ENCODE measurements at places on chromosomes 5 and 9.

GRCh38 chr5:87313216-87313615 lies 45.5 kb downstream of the RASA1 start:
- no peak for DNase-seq

DNA sequence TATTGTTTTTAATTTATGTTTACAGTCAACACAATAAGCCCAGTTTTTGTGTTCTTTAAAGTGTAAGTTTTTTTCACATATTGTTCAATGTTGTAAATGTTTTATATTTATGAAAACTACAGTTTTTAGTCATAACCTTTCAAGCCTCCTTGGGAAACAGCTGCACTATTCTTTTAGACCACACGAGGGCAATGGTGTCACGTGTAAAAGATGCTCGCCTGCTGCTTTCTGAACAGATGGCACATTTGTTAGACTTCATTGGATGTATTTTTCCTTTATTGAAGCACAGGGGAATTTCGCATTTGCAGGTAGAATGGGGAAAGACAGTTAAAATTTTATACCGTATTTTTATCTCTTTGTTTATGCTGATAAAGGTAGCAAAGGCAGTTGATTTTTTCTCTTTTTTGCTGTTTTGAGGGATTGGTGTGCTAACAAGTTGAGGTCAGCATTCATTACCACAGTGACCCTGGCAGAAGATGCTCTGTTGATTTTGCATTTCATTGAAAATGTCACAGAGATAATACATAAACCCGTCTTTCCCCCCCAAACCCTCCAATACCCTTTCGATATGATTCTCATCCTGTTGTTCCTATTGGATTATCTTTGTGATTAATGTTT lies 59.0 kb downstream of the MAT2B start:
- no peak for DNase-seq

DNA sequence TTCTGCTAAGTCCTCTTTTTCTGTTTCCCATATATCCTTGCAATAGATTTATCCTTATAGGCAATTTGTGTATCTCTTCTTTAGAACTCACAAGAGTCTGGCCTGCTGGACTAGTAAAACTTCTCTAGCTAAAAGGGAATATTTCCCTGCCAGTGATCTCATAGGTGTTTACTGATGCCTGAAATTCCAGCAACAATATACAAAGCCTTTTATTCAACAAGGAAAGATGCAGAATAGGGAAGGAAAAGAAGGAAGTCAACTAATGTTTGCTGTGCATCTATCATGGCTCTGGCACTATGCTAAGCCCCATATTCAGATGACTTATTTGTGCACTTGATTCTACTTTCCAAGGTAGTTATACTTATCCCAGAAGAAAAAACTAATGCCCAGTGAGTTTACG lies 160.0 kb upstream of the DMRTA1 start:
- DNase-seq = no peak

DNA sequence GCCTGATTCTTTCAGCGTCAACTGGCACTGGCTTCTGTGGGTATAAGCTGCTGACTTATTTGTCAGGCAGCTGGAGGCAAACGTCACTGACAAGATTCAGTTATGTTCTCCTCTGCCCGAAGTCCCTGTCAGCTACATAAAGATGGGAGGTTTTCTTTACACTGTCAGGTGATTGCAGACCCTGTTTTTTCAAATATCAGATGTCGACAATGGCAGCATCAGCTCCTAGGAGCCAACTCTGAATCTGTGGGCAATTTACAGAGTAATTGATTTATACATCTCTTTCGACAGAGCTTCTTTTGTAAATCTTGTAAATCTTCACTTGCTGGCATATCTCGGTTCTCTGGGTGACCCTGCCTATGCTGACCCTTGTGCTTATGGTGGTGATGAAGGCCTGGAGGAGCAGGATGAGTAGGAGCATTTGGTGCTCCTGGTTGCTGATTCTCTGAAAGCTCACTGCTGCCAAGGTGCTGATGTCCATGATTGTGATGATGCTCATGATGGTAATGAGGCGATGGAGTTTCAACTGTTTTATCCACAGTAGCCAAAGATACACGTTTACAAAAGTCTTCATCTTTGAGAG lies 10.9 kb downstream of the SELENOP start:
- no peak for DNase-seq

DNA sequence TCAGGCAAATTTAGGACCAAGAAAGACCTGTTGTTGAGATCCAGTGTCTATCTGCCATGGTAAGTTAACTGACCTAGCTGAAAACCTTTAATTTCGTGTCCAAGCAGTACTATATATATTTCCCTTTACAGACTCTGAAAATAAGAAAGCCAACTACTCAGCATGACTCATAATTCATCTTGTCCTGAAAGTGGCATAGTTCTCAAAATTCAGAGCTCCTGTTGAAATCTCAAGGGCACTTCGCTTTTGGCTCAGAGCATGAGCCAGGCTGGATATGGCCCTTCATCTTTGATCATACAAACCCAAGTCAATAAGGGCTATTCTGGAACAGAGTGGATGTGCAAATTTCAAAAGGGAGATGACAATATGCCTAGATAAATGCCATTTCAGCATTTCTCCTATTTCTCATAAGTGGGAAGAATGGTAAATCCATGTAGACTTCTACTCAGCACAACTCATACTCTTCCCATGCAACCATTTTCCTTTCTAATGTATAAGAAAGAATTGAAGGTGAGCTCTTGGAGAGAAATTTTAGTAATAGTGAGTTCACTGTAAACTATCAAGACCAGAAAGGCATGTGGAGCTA lies 567.9 kb upstream of the DAB2 start:
- no peak for DNase-seq

GRCh38 chr5:181211208-181211607 lies 6.2 kb upstream of the TRIM7 start:
- DNase-seq = no peak

GRCh38 chr5:169003721-169004541 lies 297.0 kb downstream of the SLIT3 start:
- DNase-seq = no peak

- DNase-seq = peak; percentile 71
Measured at GRCh38 chr5:1537603-1538154, 13.9 kb upstream of the LPCAT1 start.

DNA sequence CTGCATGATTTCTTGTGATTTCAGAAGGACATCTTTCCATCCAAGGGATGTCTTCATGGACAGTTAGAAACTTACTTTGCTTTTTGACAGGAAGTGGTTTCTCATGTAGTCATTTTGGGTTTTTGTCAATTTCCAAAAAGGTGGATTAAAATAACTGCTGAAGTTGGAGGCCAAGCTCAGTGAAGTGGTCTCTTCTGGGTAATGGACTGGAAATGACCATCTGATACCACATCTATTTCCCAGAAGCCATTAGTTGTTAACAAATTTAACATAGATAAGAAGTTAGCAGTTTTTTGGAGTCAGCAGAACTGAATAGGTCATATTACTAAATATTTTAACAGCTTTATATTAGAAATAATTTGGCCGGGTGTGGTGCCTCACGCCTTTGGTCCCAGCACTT lies 86.2 kb upstream of the MYO10 start:
- DNase-seq = no peak
